ENCODE measurements at places on chromosomes 1 and 21. TPM values are rescaled to one million over a fixed set of nuclear protein-coding genes. Genes with fewer than 3 reads are reported as not detected.

GRCh38 chr1:27413004-27413403 lies 20.6 kb downstream of the GPR3 start:
- DNase-seq: no peak

VHLL gene
- not detected for polyA plus RNA-seq

- no peak for DNase-seq
These were observed 20.8 kb downstream of the KCNJ15 start for GRCh38 chr21:38277501-38278131.

YOD1 gene
- 3.6 TPM for polyA plus RNA-seq

- DNase-seq: no peak
These were observed 107.2 kb downstream of the ARHGEF10L start for GRCh38 chr1:17646444-17647280.

LRRC71 gene
- polyA plus RNA-seq: 0.51 TPM

GRCh38 chr1:4590756-4591155 lies 63.7 kb upstream of the AJAP1 start:
- DNase-seq: no peak

DNA sequence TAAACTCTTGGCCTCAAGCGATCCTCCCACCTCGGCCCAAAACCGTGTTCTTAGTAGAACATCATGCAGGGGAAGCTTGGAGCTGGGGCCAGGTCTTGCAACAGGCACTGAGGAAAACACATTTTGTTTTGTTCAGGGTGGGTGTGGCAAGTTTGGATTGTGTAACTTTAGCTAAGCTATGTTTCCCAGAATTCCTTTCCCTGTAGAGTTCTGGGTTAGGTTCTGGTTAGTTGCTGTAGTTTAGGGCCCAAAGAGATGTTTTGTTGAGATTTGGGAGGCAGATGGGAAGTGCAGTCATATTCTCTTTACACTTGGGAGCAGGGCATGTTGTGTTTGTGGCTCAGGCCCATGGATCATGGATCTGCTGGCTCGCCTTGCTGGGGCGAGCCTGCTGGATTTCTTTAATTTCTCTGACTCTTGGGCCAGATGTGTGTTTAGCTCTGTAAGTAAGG lies 24.0 kb downstream of the PLA2G5 start:
- DNase-seq: no peak

- DNase-seq: no peak
These were observed 184.7 kb downstream of the ETS2 start for GRCh38 chr21:38990424-38990794.

- DNase-seq: no peak
These were observed 2.0 kb downstream of the EDARADD start for GRCh38 chr1:236395947-236396664.

SPSB1 gene
- polyA plus RNA-seq: 2.7 TPM

- DNase-seq: peak; percentile 39
These were observed 8.4 kb downstream of the LRRC3 start for GRCh38 chr21:44463724-44464123.

KCNK1 gene
- polyA plus RNA-seq: 0.64 TPM

ZDHHC18 gene
- polyA plus RNA-seq: 22.0 TPM

DNA sequence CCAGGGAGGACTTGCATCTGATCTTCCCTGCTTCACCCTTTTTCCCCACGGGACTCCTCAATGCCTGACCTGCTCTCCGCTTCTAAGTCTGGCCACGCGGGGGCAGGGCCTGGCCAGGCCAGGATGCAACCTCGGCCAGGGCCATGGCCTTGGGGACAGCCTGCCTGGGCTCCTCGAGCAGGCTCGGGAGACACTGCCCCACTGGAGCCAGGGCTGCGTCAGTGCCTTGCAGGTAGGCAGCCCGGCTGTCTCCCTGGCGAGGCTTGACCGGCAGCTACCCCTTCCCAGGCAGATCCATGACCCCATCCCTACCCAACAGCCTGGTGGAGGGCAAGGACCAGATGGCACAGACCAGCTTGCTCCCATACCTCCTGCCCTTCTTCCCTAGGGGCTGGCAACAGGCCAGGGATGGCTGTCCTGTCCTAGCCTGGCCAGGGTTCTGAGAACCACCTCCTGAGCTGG lies 2.7 kb upstream of the PRDM16 start:
- peak; percentile 70 for DNase-seq

All from spleen (tissue), 13 donors.